ENCODE measurements at places on chromosomes 16 and 17. TPM values are rescaled to one million over a fixed set of nuclear protein-coding genes. Genes with fewer than 3 reads are reported as not detected.

CMTM2 gene
- total RNA-seq = 1.00 TPM

SEPTIN12 gene
- not detected for total RNA-seq

PERCC1 gene
- 0.35 TPM for total RNA-seq

IGSF6 gene
- total RNA-seq = 14.7 TPM

DNA sequence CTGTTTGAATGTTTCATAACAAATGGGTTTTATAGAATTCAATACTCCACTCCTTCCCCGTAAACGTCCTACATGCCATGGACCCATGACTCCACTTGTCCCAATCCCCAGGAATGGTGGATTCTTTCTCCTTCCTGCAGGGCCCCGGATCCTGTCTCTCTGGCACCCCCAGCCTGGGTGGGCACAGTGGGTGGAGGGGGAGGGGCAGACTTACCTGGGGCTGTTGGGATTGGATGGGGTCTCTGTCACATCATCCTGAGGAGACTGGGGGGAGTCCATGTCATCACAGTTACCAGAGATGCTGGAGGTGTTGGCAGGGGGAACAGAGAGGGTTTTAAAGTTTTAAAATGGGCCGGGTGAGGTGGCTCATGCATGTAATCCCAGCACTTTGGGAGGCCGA lies 13.2 kb downstream of the TRPV3 start:
- DNase-seq = no peak

DNA sequence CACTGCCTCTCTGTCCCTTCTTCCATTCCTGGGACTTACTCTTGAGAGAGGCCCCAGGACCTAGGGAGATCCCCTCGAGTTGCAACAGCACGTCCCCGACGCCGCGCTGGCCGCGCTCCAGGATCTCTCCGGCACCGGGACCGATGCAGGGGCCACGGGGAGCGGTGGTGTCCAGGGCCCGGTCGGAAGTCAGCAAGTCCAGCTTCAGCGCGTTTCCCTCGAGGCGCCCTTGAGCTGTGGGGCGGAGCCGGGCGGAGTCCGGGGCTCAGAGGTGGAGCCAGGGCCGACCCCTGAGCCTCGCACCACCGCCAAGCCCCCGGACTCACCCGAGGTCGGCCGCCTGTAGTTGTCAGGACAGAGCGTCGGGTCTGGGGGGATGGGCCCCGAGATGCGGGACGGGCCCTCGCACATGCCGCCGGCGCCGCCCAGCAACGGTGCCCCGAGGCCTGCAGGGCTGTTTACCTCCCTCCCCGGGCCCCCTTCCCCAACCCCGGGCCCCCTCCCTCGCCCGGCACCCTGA lies 458 bp downstream of the ENKD1 start:
- no peak for DNase-seq

- no peak for DNase-seq
Measured at GRCh38 chr16:11992586-11993524, 16.3 kb downstream of the SNX29 start.

GRCh38 chr17:15143524-15143923 lies 121.6 kb downstream of the PMP22 start:
- no peak for DNase-seq

DNA sequence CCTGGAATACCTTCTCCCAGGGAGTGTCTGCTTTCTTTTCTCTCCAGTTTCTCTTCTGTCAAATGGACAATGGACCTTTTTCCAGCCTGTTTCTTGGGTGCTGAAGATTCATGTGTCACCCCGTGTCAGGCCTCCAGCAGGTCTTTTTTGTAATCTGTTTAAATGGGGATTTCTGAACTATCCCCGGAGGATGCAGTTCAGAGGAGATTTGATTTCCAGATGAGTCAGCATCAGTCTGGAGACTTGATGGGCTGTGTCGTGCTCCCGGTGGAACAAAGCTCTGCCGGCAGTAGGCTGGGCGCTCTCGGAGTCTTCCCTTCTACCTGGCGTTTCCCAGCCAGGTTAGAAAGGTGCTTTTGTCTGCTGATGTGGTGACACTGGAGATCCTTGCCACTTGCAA lies 440.6 kb downstream of the HS3ST3B1 start:
- DNase-seq = no peak

DNA sequence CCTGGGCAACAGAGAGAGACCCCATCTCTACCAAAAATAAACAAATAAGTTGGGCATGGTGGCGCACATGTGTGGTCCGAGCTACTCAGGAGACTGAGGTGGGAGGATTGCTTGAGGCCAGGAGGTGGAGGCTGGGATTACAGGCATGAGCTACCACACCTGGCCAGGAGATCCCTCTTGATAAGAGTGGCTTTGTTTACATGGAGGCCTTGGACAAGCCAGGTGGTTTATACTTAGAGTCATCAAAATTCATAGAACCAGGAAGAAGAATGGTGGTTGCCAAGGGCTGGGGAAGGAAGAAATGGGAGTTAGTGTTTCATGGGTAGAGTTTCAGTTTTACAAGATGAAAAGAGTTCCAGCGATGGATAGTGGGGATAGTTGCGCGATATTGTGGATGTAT lies 8.8 kb upstream of the ZFP1 start:
- DNase-seq = no peak

DNA sequence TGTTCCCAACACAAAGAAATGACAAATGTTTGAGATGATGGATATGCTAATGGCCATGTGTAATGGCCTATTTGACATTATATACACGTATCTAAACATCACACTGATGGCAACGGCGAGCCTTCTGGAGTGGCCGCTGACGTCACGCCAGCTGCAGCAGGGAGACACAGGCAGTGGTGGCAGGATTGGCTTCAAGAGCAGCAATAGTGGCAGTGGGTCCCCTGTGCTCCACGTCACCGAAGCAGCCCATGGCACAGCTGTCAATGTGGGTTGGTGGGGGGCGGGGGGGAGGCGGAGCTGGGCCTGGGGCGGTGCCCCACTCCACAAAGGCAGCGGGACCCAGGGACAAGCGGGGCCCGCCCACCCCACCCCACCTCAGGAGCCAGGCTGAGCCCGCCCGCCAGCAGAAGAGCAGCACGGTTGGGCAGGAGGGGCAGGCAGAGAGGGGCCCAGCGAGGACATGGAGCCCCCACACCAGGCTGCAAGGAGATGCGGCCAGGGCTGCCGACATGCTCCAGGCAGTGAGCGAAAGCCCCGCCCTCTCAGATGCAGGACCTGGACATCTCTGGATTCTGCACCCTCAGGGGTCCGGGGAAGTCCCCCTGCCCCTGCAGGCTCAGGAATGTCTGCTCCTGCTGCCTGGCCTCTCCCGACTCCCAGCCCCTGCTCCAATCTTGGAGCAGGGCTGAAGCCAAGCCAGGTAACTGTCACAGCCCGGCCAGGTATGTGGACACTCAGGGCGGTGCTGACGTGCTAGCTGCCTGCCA lies 64.6 kb downstream of the USP32 start:
- no peak for DNase-seq

DNA sequence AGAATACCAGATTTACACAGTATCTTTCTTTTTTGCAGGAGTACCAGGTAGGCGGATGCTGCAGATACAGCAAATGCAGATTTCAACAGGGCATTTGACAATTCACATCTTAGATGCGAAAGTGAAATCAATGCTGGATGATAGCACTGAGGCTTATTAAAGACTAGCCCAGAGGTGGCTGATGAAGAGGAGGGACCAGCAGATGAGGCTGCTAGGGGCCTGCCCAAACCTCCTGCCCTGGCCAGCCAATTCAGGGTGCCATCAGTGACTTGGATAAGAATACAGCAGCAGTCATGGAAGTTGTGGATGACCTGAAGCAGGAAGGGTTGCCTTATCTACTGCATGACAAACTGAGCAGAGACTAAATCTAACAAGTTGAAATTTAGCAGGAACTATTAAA lies 1.5 kb upstream of the DYNC1LI2 start:
- no peak for DNase-seq

- DNase-seq = no peak
Measured at GRCh38 chr16:58422809-58423208, 30.5 kb downstream of the GINS3 start.

DNA sequence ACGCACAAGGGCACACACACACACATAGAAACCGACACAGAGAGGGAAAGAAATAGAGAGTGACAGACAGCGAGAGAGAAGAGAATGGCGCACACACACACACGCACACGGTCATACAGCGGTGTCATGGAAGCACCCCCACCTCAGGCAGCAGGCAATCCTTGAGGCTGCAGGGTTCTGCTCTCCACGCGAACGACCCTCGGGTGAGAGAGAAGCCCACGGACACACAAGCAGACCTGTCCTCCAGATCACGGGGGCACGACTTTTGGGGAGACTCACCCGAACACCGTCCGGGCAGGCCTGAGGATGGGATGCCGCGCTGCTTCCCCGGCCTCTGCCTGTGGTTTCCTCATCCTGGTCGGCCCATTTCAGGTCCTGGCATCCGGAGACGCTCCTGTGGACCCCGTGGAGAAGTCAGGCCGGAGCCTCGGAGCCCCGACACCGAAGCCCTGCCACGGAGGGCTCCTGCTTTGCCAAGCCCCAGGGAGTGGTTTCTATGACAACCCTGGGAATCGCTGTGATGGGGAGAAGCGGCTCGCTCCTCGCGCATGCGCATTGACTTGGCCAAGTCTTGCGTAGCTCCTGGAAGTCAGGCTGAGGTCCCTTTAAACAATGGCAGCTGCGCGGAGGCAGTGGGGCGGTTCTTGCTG lies 118.2 kb upstream of the KCNJ18 start:
- DNase-seq = no peak

DNA sequence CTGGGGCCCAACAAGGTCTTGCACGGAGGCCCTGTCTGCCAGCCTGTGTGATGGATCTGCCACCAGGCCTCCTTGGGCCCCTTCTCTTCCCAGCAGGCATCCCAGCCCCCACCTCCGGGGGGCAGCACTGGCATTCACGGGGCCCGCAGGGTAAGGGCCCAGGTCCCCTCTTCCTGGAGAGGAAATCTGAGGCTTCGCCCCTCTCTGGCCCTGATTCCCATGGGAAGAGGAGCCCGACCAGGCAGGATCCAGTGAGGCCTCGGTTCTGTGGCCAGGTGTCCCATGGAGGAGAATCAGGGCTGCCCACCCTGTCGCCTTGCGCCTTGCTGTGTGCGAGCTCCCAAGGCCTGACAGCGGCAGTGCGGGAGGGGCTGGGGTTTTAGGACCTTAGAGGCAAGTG lies 48.4 kb downstream of the PDPK1 start:
- DNase-seq = no peak

DNA sequence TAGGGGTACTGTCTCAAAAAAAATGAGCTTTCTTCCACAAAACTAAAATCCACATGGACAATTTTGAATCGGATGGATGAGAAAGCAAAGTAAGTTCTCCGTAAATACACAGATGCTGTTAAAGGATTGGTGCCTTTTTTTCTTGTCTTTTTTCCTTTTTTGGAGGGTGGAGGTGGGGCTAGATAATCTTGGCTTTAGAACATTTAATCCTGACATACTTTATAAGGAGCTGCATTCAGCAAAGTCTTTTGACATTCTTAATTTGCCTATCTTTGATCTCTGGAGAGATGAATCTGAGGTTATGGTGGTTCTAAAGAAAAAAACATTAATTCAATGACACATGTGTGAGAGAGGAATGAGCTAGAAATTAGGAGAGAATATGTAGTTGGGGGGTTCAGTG lies 312.3 kb upstream of the KCNJ16 start:
- no peak for DNase-seq
